D341Med (cell line): ENCODE measurements at places on chromosomes 1 and 21.

- no peak for DNase-seq
Observed at GRCh38 chr1:148166558-148167492, 14.7 kb upstream of the NBPF11 start.

- no peak for DNase-seq
Observed at GRCh38 chr21:44751186-44751798, 39.9 kb upstream of the TSPEAR start.

- DNase-seq, result no peak
Observed at GRCh38 chr1:4805987-4806386, 151.6 kb downstream of the AJAP1 start.

DNA sequence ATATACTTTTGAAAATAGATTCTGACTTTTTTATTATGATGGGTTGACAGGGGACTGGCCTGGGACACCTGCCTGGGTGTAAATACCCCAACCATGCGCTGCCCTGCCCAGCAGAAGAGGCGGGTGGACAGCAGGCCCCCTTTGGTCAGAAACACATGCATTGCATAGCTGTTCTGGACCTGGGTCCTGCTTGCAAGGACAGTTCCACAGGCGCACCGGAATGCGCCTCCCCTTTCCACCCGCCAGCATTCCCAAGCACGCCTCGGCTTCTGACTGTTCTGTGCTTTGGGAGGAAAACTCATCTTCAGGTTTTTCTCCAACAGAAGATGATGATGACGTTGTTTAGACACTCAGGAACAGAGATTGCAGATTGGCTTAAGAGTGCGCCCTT, 428 bp upstream of the ZNF678 start:
- DNase-seq, result peak; percentile 46

DNA sequence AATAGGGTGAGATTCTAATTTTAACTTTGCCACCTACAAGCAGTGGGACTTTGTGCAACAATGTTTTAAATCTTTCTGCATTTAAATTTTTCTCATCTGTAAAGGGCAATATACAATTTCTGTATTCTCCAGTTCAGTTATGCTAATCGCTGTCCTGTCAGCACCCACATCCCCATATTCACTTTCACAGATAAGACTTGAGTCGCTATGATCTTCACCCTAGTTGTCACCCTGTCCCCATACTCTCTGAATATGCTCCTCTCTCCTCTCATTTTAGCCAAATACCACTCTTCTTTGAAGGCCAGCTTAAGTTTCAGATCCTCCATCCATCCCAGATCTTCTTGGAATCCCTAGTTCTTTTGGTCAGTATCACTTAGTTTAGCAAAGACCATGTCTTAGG, 8.8 kb downstream of the DDR2 start:
- DNase-seq, result no peak

DNA sequence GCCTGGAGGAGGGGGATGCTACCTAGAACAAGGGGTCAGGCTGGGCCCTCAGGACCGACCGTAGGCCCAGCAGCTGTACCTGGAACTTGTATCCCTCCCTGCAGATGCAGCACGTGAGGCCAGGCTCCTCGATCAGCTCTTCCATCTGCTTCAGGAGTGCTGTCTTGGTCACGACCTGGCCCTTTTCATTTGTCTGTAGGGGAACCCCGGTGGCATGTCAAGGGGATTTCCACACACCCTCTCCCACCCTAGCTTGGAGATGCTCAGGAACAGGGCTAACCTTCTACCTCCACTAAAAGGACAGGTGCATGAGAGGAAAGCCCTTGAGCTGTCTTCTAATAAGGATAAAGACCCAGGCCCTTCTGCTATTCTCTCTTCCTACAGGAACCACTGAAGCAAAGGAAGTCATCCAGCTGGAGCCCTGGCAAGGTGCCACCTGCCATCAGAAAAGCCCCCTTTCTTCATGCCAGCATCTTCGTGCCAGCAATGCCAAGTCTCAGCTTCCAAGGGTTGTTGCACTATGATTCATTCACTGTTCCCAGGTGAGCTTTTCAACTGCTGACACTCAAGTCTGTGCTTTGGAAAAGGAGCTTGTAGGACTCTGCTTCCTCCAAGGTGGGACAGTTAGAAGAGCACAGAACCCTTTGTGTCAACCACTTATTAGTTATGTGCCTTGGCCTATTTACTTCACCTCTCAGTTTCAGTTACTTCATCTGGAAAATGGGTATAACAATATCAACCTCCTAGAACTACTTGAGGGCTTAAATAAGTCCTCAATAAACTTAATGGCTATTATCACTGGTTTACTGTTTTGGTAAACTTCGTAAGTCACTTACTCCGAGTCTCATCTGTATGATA, 122.1 kb downstream of the UBR4 start:
- no peak for DNase-seq

DNA sequence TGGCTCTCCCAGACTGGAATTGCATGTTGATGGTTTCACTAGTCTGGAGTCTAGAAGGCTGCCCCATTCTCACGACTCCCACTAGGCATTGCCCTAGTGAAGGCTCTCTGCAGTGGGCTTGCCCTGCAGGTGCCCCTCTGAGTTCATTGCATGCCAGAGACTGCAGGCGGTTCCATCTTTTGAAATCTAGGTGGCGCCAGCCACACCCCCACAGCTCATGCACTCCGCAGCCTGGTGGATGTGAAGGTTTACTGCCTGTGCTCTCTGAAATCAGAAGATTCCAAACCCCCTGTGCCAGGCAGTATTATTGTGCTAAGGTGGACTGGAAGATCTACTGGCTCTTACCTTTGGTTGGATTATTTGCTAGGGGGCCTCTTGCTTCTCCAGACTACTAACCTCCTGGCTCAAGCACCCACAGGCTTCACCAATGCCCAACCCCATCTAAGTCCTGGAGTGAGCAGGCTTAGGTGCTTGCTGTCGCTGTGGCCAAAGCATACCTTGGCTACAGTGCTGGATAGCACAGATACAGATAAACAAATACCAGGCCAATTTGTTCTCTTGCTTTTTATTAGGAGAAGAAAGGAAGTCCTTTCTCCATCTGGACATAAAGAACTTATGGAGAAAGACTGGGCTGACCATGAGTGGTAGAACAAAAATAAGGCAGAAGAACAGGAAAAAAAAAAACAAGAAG, 83.5 kb upstream of the SIM2 start:
- no peak for DNase-seq

- DNase-seq, result no peak
Observed at GRCh38 chr1:63704443-63704842, 69.4 kb upstream of the ROR1 start.

GRCh38 chr21:29248124-29248523, 50.6 kb upstream of the BACH1 start:
- no peak for DNase-seq

GRCh38 chr1:192903142-192903541, 94.3 kb downstream of the RGS2 start:
- no peak for DNase-seq

GRCh38 chr1:193368302-193368701, 181.9 kb upstream of the B3GALT2 start:
- DNase-seq, result no peak

DNA sequence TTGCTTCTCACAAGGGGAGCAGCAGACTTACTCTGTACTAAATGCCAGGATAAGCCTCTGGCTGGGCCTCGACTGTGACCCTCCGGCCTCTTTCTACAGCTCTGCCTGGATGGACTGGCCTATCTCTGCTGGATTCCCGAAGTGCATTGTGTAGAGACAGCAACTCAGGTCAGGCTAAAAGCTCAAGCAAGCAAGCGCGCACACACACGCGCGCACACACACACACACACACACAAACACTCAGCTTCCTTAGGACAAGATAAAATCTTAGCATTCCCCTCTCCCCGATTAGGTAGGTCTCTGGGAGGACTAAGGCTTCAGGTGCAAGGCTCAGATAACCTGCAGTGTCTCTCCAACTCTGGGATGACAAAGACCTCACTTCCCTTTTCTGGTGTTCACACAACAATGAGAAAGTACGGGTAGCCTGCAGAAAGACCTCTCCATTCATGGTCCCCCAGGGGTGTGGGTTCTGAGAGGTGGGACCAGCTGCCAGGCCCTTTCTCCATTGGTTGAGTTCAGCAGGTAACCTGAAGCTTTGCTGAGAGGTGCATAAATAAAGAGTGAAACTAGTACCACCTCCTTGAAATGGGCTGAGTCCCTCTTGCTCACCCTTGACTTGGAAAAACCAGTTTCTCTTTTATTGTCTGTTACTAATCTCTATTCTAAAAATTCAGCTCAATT, 155.1 kb upstream of the CAMK1G start:
- no peak for DNase-seq

DNA sequence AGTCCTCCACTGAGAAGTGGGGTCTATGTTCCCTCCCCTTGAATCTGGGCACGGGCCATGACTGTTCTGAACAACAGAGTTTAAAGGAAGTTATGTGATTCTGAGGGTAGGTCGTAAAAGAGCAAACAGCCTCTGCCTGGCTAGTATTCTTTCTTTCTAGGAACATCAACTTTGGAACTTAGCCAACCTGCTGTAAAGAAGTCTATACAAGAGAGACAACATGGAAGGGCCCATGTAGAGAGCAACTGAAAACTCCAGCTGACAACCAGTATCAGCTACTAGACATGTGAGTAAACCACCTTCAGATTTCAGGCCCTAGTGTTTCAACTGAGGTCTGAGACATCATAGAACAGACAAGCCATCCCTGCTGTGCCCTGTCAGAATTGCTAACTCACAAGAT, 7.5 kb downstream of the SELENOF start:
- DNase-seq, result no peak

GRCh38 chr1:84939151-84939550, 46.1 kb upstream of the LPAR3 start:
- DNase-seq, result no peak

GRCh38 chr21:42539931-42540343, 26.3 kb downstream of the SLC37A1 start:
- DNase-seq, result peak; percentile 57
